Inflammatory macrophage treated with lipopolysaccharide for 1 hour (primary cell): ENCODE measurements at places on chromosomes 2 and 18.

- DNase-seq: no peak
Observed at GRCh38 chr2:228927028-228928010, 343.8 kb downstream of the PID1 start.

GRCh38 chr2:219961947-219962498 is 334.6 kb downstream of the SLC4A3 start:
- DNase-seq: no peak

DNA sequence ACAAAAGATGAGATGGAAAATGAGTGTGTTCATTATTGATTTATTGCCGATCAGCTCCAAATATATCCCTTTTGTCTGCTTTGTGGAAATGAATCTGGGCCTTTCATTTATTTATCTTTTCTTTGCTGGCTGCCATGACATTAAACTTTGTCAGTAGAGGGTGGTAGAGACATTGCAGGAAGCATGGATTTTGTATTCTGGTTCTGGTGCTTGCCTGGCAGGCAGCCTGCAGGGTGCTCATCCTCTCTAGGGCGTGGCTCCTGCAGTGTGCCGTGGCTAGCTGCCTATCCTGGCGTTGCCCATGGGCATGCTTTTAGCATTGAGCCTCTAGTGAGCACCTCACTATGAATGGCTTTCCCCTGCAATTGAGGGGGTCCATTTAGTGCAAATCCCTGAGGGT is 593.1 kb downstream of the RNF144A start:
- DNase-seq: no peak

- DNase-seq: peak; percentile 12
Observed at GRCh38 chr2:43407935-43408334, 181.5 kb upstream of the ZFP36L2 start.

GRCh38 chr2:70354264-70354949 is 52.5 kb upstream of the FAM136A start:
- no peak for DNase-seq
